ENCODE measurements at places on chromosomes 4 and X.

- DNase-seq: peak; percentile 25
These were observed 1.1 kb downstream of the KLHL15 start for GRCh38 chrX:24025741-24026403.

- DNase-seq: no peak
These were observed 22.5 kb upstream of the SLC25A4 start for GRCh38 chr4:185120631-185120946.

GRCh38 chr4:182233310-182234090 lies 9.7 kb upstream of the TENM3 start:
- DNase-seq: no peak

- DNase-seq: peak; percentile 63
These were observed at the start of gene PDGFRA for GRCh38 chr4:54228961-54229501. Gene PDGFRA, plus strand, starts transcription at chr4:54229293. Its CDS starts 29,476 bp downstream, at chr4:54258769.

- DNase-seq: no peak
These were observed 391.4 kb downstream of the RAB28 start for GRCh38 chr4:13092702-13093101.

DNA sequence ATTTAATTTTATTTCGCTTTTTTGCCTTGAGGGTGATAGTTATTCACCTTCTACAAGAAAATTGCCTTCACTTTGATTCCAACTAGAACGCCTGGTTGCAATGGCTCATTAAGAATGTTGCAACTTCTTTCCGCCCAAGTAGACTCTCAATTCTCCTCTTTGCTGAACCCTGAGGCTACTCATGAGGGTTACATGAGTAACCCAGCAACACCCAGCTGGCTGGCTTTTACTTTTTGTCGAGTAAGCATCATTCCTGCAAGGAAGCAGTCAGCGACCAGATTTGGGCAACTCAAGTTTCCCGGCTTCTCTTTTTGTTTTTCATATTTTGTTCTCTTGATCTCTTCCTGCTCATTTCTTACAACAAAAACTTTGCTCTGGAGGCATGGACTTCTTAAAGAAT lies 495.4 kb downstream of the PACRGL start:
- no peak for DNase-seq

DNA sequence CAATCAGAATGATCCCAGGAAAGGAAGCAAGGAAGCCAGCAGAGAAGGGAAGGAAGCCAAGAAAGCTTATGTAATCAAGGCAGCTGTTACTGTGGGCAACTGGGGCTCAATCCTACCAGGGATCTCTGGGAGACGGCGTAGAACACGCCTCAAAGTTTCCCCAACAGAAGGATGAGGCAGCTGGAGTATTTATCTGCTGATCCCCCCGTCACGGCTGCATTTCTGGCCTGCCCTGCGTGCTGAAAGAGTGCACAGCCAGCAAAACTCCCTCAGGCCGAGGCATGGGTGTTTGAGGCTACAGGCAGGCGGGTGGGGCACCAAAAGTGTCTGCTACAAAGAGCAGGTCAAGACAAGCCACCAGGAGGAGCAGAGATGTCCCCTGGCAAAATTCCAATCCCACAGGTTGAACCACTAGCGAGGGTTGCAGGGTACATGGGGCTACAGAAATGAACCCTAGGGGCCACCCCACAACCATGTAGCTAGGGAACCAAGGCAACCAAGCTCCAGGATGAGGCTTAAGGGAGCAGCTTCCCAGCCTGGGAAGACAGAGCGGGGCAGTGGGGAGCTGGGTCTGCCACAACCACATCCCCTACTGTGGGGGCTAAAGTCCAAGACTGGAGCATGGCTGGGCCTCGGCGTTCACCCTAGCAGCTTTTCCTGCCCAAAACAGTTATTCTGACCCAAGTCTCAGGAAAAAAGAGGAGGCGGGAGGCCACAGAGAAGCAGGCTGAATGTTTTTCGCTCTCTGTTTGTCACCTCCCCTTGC lies 113.4 kb downstream of the BCOR start:
- no peak for DNase-seq
